ENCODE measurements at places on chromosomes 6 and 20.

- no peak for DNase-seq
Measured at GRCh38 chr6:100559859-100560258, 95.1 kb upstream of the SIM1 start.

DNA sequence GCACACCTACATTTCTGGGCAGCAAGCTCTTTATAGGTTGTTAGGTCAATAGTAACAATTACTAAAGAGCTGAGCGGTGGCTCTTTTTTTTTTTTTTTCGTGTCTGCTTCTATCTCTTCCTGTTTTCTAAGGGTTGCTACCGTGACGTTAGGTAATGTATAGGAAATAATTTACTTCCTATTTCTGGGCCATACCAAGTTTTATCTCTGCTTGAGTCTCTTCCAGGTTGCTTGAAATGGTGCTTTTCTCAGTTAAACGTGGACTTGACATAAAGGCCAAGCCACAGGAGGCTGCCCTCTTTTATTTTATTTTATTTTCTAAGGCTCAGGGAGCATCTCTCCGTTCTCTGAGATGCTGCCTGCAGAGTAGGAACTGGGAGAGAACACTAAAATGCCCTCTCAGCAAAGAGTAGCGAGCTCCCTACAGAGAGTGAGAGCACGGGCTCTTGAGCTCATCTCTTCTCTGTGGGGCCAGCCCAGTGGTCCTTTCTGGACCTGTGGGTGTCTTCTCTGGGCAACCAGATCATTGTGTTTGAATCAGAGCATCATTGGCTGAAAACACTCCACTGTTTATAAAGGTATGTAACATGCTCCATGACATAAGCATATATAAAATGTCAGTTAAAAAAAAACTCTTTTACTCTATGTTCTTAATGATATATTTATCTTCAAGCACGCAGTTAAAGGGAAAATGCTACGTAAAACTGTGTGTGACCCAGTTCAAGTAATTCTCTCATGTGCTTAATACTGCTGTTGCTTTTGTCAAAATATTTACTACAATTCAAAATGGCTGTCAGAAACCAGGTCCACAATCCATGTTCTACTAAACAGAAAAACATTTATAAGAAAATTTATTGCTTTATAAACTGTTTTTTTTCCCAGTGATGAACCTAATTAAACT is at the start of gene ZNF831:
TSS of gene ZNF831 (plus strand) at position 191 of the 900 bp plus-strand sequence. CDS start 27,199 bp downstream, outside the sequence.
- no peak for DNase-seq

DNA sequence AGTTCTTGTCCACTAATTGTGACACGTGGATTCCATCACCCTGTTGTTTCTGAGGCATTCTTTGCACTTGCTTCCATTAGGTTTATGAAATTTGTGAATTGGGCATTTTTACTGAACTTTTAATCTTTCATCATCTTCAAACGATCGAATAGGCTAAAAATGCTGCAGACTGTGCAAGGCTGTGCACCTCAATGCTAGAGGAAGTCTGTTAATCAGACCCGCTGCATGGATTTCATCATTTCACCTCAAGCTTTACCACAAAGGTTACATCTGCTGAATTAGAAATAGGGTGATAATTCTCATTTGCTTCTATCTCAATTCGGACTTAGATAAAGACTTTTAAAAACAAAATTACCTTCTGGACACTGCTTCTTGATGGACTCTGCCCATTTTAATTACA is 27.8 kb upstream of the F13A1 start:
- DNase-seq = no peak

DNA sequence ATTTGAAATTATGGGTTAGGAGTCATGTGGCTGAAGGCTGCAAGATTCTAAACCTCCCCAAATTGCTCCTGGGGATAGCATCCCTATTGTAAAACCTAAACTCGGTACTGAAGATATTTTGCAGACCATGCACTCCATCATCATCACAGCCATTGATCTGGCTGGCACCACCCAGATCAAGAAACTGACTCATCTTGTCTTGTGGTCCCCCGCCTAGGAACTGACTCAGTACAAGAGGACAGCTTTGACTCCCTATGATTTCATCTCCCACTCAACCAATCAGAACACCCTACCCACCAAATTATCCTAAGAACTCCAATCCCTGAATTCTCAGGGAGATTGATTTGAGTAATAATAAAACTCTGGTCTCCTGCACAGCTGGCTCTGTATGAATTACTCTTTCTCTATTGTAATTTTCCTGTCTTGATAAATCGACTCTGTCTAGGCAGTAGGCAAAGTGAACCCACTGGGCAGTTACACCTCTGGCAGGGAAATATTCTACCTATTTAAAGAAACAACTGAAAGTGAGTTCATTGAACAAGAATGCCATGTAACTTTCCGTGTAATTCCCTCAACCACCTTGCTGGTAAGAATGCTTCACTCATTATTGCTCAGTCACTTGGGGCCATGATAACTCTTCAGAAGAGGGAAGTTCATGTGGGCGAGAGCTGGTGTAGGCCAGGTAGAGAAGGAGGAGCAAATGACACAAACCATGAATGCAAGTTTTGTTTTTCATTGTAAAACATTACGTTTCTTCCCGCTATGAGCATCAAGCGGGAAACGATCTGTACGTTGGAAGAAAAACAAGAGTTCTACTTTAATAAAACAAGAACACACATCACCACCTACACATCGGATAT is 602.9 kb upstream of the ARID1B start:
- no peak for DNase-seq

DNA sequence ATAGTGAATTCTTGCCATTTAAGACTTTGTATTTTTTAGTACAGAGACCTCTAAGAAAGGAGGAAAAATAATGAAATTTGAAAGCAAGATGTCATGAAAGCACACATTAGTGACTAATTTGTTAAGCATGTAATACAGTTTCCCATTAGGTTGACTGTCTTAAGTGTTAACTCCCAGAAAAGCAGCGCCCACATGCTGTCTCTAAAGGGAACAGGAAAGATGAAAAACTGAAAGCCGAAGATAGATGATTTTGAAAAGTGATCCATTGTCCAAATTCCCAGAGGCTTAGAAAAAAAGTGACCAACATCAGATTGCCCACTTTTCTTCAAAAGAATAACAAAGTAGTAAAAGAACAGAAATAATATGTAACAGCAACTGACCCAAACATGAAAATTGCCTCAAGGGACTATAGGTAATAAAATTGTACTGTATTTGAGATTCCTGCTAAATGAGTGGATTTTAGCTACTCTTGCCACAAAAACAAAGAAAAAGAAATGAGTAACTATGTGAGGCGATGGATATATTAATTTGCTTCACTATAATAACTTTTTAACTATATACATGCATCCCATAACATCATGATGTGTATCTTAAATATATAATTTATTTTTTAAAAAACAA is 83.2 kb upstream of the OGFRL1 start:
- DNase-seq = no peak

DNA sequence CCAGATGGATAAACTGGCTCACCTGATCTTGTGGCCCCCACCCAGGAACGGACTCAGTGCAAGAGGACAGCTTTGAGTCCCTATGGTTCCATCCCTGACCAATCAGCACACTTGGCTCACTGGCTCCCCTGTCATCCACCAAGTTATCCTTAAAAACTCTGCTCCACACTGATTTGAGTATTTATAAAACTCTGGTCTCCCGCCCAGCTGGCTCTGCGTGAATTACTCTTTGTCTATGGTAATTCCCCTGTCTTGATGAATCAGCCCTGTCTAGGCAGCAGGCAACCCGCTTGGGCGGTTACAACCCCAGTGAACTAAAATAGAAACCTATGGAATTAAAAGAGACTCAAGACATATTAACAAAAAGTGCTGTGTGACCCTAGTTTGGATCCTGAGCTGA is 38.1 kb upstream of the CD83 start:
- DNase-seq = no peak

DNA sequence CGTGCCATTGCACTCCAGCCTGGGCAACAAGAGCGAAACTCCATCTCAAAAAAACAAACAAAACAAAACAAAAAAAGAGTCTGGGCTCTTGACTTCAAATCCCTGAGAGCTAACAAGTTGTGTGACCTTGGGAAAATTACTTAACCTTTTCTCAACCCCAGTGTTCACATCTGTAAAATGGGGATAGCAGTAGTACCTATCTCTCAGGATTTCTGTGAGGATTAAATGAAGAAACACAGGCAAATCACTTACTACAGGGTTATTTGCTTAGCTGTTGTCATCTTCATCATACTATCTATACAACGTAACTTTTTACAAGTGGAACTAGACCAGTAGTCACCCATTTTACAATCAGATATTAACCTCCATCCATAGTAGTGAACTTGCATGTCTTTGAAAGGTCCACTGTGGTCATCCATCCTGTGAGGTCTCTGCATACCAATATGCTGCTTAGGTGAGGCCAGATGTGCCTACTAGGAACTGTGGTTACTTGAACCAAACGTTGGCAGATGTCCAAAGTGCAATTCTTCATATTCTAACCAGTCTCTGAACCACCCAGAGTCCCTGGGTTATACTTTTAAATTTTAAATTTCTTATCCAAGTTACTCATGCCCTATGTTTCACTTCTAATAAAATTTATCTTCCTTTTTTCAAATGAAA is 128.9 kb upstream of the BEND3 start:
- DNase-seq = no peak

DNA sequence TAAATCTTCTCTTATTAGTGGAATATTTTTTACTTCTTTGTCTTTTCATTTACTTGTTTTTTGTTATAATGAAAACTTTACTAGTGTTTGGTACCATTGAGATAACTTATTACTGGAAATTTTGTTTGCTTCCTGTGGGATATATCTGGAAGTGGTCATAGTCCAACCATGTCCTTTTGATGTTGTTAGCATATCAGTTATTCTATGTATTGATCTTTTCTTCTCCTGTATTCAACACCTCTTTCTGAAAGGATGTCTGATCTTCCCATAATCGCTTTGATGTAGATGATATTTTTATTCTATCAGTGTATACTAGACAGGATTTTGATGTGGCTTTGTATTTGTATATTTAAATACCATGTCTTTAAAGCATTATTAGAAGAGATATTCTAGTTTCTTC is 17.0 kb downstream of the ZNF451 start:
- DNase-seq = no peak

GRCh38 chr6:135655055-135655454 is 157.5 kb upstream of the AHI1 start:
- DNase-seq = no peak

DNA sequence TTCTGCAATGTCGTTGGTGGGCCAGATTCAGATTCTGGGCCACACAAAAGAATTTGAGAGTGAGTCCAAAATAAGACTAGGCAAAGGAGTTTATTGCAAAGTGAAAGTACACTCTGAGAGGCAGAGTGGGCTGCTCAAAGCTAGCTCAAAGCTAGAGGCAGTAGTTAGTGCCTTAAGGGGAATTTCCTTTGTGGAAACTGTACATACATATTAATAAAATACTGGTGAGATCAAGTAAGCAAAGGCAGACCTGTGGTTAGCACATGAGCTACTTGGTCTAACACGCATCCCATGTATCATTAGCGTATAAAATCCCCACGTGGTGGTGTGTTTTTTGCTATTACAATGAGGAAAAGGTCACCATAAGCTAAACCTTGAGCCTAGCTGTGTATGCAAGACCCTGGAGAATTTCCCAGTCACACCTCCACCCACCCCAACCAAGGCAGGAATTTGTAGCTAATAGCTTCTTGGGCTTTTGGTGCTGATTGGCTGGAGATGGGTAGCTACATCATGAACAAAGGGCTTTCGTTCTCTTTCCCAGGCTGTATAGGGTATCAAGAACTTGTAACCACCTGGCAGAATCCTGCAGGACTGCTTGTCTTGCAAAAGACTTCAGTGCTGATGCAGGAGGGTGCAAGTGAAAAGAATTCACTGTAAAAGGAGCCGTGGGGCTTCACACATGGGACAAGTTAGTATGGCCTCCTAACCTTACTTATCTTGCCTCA is 14.7 kb upstream of the TRIM26 start:
- no peak for DNase-seq

DNA sequence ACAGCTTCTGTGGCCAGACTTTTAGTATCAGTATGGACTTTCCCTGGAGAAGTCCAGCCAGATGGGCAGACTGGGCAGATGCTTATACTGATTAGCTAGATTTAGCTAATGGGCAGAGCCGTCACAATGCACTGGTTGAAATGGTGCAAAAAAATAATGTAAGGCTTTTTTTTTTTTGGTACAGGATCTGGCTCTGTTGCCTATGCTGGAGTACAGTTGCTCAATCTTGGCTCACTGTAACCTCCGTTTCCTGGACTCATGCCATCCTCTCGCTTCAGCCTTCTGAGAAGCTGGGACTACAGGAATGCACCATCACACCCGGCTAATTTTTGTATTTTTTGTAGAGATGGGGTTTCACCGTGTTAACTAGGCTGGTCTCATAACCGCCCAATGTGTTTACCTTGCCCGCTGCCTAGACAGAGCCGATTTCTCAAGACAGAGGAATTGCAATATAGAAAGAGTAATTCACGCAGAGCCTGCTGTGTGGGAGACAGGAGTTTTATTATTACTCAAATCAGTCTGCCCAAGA is 16.4 kb upstream of the KIFC1 start:
- DNase-seq = no peak

DNA sequence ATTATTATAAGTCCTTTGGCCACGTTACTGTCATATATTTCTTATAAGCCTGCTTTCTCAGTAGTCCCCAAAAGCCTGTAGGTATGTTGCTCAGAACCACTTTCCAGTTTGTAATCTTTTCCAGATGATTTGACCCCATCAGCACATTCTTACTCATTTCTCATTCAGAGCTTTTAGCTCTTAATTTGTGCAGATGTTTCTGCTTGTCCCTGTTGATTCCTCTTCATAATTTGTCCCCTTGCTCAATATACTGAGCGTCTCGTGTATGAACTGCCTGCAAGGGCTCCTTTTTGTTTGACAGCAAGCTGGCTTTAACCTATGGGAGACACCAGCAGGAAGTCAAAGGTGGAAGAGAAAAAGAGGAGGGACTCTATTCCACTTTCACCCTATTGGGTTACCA is 733.8 kb upstream of the GJE1 start:
- no peak for DNase-seq

DNA sequence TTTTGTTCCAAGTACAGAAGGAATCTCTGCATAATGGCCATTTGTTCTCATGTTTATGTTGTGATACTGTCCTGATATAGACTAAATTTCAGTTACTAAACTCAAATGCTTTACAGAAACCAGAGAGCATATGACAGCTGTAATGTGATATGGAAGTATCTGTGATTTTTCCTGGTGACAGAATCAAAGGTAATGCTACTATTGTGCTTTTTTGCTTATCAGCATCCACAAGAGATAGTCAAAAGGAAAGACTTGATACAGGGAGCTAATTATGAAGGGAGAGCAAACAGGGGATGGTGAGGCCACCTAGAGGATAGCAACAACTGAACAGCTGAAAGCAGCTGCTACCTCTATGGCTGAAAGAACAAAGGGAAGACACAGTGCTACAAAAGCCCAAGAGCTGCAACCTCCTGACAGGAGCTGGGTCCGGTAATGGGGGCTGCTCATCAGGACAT is 181.4 kb downstream of the PHF3 start:
- no peak for DNase-seq
